ENCODE measurements at places on chromosomes 12 and 14.

- DNase-seq, result peak; percentile 12
These were observed 146.8 kb upstream of the C14orf180 start for GRCh38 chr14:104432611-104433231.

GRCh38 chr12:106919910-106920544 is 35.7 kb upstream of the TMEM263 start:
- DNase-seq, result no peak

DNA sequence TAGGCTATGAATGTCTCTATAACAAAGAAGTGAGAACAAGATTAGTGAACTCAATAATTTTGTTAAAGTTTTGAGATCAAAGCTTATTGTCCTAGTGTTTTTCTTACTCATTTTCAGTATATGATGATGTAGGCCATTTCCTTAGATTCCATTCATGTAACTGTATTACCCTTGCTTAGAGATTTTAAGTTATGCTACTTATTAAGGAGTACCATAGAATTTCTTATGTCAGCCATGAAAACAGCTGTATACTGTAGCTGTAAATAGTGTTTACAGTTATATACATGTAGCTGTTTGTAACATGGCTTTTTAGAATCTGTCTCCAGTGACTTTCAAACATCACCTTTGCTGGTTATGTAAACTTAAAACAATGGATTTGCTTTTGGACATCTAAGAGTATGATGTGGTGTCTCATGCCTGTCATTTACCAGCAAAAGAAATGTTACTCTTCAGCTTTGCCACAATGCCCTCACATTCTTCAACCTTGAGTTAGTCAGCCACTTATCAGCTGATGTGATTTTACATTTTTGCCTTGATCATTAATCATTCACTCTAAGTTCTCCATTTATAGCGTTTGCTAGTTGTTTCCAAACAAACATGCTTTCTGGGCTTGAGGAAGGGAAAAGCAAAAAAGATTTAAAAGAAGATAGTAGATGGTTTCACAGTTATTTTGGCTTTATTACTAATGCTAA is 55.5 kb downstream of the SLC16A7 start:
- no peak for DNase-seq

DNA sequence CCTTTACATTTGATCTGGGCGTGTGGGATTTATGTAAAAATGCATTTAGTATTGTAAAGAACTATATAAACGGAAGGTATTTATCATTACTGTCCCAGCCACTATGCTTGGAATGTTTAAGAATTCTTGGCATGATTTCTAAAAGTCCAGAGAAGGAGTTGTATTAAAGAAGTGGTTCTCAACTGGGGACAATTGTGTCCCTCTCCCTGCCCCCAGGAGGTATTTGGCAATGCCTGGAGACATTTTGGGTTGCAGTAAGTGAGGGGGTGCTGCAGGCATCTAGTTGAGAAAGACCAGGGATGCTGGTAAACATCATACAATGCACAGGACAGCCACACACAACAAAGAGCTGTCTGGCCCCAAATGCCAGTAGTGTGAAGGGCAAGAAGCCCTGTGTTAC is 7.2 kb downstream of the SLC38A1 start:
- DNase-seq, result no peak

DNA sequence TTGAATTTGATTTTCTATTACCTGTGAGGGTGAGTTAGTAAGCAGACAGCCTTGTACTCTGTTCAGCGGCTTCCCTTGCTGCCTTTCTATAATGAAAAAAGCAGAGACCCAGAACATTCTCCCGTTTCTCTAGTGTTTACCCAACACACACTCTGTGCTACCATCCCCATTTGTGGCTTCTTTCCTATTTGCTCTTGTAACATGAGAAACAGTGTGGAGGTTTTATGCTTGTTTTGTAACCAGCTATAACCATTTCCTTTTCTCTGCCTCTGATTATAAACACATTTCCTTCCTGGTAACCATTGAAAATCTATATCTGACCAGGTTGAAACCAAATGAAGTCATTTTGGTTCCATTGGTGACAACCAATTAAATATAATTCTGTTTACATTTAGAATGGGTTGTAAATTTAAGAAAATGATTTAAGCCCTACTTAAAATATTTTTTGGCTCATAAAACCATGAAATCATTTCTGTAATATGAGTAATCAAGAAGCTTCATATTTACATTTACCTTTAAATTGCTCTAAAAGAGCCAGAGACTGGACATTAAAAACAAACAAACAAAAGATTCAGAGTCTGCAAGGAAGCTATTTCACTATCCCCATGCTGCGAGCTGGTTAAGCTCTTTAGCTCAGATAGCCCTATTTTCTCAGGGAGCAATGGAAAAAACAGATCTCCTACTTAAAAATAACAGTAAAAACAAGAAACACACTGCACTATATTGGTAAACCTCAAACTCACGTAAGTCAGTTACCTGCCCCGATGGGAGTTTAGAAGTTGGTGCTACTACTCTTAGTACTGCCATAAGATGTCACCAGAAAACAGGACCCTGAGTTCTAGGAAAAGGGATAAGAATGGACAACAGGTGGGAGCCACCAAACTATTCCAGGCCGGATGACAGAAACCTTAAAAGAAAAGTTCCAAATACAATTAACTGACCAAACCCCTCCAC is 206.5 kb upstream of the EEA1 start:
- no peak for DNase-seq

- DNase-seq, result no peak
These were observed 3.4 kb downstream of the DHH start for GRCh38 chr12:49091056-49091835.

GRCh38 chr12:76010732-76011458 is 20.7 kb downstream of the PHLDA1 start:
- no peak for DNase-seq

- DNase-seq, result no peak
These were observed 6.9 kb upstream of the MED13L start for GRCh38 chr12:116284396-116284795.

DNA sequence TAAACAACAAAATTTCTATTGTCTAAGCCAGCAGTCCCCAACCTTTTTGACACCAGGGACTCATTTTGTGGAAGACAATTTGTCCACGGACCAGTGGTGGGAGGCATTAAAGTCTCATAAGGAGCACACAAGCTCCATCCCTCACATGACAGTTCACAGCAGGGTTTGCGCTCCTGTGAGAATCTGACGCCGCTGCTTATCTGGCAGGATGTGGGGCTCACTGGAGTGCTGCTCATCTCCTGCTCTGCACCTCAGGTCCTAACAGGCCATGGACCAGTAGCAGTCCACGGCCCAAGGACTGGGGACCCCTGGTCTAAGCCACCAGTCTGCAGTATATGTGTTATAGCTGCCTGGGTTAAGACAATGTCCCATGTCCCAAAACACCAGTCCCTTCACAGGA is 27.2 kb downstream of the VCPKMT start:
- DNase-seq, result no peak

GRCh38 chr14:94494085-94494484 is 15.2 kb downstream of the SERPINA12 start:
- DNase-seq, result no peak

- DNase-seq, result no peak
These were observed 272 bp downstream of the HECTD1 start for GRCh38 chr14:31207287-31207754.

DNA sequence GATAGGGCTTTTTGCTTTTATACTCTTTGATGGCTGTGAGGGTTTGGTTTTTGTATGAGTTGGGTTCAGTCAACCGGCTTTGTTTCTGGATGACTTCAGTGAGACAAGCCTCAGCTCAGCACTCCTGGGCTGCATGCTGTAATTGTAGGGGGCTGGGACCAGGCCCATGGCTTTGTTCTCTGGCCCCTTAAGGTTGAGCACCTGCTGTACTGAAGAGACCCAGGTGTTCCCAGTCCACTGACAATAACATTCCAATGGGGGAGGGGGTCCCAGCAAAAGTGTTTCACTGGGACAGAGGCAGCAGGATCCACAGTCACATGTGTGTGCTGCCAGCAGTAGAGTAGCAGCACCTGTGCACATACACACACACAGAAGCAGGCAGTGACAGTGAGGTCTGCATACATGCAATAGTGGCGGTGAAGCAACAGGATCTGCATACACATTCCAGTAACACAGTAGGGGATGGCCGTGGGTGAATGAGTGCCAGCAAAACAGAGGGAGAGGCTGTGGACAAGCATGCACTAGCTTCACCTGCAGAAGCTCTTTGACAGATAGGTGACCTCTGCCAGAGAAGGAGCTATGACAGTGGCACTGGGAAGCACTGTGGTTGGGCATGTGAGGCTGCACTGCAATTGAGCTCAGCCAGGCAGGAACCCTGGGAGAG is 240.4 kb downstream of the ASCL1 start:
- no peak for DNase-seq

DNA sequence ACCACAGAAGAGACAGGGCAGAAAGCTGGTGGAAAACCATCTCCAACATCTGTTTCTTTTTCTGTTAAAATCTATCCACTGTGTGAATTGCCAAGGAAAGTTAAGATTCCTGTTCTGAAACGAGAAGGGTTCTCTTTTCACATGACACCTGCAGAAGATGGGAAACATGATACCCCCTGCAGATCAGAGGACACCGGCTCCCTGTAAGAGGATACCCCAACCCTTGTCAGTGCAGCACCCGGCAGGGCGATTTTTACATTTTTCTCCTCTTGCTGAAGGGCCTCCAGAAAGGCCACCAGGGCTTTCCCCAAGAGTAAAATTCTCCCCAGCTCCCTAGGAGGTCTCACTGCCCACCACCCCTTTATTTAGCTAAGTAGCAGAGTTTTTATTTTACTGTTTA is 48.2 kb downstream of the DPF3 start:
- DNase-seq, result no peak

DNA sequence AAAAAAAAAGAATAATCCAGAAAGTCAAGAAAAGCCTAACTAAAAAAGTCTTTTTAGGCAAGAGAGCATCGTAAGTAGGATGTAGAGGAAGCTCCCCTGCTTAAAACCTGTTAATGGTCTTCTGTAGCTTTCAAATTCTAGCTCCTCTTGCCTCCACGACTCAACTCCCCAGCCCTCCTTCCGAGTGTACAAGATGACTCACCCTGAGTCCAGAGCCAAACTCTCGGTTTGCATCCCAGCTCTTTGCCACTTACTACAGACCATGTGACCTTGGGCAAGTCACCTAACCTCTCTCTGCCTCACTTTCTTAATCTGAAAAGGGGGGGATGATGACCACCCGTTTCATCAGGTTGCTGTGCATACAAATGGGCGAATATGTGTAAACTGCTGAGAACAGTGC is 460.4 kb downstream of the DPF3 start:
- DNase-seq, result no peak

- DNase-seq, result no peak
These were observed 10.6 kb downstream of the TMED10 start for GRCh38 chr14:75165586-75166391.

- no peak for DNase-seq
These were observed 128.1 kb upstream of the SLC38A2 start for GRCh38 chr12:46500673-46501072.

DNA sequence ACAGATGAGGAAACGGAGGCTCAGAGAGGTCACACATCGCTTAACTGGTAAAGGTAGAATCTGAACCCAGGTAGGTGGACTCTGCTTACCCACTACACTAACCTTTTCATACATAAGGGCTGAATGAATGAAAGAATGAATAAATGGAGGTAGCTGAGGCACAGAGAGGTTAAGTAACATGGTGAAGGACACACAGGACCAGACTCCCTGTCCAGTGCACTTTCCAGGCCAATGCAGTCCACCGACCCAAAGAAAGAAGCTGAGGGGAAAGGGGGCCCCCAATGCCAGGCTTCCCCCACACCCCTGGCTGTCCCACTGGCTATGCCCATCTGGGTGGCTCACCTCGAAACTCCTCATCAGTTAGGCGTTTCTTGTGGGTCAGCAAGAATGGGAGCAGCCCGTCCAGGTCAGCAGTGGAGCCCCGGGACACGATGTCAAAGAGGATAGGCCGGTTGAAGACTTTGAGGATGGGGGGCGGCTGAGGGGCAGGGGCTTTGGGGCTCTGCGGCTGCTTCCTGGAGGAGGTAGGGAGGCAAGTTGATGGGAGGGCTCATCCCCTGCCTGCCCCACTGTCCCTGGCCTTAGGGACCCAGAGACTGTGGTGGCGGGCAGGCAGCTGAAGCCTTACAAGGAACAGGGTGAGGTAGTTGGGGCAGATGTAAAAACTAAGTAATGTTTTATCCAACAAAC is 25.1 kb downstream of the TRPV4 start:
- DNase-seq, result no peak

- no peak for DNase-seq
These were observed 41.5 kb downstream of the KIF21A start for GRCh38 chr12:39401459-39401858.

DNA sequence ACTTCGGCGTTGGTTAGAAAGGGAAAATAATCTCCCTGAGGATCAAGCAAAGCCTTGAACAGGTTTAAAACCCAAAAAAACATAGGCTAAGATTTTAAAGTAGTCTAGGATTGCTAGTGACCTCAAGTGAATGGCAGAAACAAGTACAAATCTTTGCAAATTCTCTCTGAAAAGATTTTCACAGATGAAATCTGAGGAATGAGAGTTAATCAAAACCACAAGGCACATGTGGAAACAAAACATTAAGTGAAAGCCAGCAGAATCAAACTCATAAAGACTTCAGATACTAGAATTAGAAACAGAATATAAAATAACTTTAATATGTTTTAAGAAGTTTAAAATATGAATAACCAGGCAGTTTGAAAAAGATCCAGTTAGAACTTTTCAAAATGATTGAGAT is 52.2 kb upstream of the CFL2 start:
- no peak for DNase-seq

DNA sequence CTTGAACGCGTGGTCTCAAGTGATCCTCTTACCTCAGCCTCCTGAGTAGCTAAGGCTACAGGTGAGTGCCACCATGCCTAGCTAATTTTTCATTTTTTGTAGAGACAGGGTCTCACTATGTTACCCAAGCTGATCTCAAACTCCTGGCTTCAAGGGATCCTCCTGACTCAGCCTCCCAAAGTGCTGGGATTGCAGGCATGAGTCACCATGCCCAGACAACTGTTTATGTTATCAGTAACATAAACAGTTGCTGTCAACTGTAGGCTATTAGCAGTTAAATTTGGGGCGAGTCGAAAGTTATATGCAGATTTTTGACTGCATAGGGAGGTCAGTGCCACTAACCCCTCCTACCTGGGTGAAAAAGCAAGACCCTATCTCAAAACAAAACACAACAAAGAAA is 26.2 kb upstream of the LRRK2 start:
- DNase-seq, result no peak

DNA sequence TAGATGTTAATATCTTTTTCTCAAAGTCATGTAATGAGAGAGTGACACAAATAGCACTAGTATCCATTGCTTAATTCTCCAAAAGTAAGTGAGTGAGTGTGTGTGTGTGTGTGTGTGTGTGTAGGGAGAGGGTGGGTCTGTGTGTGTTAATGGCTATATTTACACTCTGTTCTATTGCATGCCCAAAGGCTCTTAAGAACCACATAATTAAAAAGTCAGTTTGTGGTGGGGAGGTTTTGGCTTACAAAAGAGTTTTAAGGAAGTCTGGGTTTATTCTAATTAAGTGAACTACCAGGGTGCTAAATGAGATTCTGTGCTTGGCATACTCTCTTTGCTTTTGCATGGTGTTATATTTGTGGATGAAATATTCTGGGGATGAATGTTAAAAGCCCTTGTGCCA is 1897.6 kb upstream of the FLRT2 start:
- no peak for DNase-seq

DNA sequence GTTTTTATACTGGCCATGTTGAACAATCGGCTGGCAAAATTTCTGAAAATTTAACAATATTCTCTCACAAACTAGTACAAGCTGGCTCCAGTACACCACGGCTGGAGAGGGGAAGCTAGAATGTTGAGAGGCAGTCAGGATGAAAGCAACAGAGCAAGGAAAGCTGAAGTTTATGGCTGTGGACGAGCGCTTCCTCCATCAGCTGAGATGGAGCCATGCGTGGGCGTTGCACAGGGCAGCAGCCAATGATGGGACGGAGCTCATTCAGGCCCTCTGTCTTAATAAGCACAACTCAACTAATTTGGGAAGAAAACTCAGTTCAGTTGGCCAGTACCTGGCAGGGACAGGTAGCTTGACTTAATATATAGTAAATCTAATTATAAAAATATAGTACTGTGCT is 14.1 kb upstream of the DCP1B start:
- DNase-seq, result no peak

Data from activated CD8-positive, alpha-beta memory T cell treated with anti-CD3 and anti-CD28 coated beads, Interleukin-2, amount 50 U/mL, for 4 hours (primary cell).